Fibroblast of the conjunctiva (primary cell): ENCODE measurements at places on chromosomes 16 and 17.

DNA sequence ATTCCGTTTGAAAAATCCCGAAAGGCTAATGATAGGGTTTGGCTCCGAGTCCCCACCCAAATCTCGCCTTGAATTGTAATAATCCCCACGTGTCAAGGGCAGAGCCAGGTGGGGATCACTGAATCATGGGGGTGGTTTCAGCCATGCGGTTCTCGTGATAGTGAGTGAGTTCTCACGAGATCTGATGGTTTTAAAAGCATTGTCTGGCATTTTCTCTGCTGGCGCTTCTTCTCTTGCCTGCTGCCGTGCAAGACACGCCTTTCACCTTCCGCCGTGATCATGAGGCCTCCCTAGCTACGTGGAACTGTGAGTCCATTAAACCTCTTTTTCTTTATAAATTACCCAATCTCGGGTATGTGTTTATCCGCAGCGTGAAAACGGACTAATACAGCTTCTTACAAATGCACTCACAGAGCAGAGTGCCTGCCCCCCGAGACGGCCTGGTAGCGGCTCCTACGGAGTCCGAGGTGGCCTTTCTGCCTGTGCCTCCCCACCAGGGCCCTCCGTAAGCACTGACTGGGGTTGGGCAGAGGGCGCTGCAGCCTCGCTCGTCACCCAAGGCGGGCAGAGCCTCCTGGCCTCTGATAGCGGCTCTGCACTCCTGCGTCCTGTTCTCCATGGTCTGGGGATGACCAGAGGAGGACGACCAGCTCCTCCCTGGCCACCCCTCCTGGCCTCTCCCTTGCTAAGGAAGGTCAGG, 131.7 kb downstream of the FOXL1 start:
- no peak for DNase-seq

DNA sequence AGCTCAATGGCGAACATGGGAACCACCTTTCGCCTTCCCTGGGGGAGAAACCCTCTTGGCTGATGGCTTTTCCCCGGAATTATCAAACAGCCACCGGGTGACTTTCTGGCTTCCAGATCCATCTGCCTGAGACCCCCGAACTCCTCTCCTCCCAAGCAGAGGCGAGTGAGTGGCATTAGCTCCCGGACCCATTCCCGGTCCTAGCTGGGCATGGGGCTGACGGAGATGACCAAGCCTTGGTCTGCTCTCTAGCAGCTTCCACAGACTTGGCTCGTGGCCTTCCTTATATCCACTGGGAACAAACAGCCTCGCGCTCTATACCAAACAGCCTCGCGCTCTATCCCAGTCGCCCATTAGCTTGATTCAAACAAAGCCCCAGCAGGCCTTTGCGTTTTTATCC, 62.4 kb downstream of the CCDC182 start:
- DNase-seq = no peak

DNA sequence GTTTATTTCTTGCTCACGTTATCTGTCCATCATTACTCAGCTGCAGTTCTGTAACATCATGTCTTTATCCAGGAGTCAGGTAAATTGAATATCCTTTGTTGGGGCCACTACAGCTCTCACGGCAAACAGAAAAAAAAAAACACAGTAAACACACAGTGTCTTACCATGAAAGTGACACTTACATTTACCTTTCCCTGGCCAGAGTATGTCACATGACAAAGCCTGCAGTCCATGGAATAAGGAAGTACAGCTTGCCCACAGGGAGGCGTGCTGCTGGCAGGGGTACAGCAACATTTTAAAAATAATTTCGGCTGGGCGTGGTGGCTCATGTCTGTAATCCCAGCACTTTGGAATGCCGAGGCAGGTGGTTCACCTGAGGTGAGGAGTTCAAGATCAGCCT, 85.7 kb upstream of the HS3ST4 start:
- DNase-seq = no peak

DNA sequence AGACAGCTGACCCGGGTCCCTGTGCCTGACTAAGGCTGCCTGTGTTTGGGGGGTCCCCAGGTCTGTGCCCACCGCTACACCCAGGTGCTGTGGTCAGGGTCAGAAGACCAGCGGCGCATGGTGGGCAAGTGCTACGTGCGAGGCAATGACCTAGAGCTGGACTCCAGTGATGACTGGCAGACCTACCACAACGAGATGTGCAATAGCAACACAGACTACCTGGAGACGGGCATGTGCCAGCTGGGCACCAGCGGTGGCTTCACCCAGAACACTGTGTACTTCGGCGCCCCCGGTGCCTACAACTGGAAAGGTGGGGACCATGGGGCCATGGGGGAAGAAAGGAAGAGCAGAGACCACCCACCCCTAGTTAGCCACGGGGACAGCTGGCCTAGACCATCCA, 12.1 kb downstream of the ITGA3 start:
- DNase-seq = no peak

- DNase-seq = no peak
Measured at GRCh38 chr16:57728336-57729181, 7.0 kb upstream of the KATNB1 start.

- no peak for DNase-seq
Measured at GRCh38 chr17:5832886-5833285, 237.3 kb upstream of the WSCD1 start.
